ENCODE measurements at places on chromosomes 2 and 18.
A peak's percentile ranks its signal among the peaks of the same experiment; 100 is the strongest.

DNA sequence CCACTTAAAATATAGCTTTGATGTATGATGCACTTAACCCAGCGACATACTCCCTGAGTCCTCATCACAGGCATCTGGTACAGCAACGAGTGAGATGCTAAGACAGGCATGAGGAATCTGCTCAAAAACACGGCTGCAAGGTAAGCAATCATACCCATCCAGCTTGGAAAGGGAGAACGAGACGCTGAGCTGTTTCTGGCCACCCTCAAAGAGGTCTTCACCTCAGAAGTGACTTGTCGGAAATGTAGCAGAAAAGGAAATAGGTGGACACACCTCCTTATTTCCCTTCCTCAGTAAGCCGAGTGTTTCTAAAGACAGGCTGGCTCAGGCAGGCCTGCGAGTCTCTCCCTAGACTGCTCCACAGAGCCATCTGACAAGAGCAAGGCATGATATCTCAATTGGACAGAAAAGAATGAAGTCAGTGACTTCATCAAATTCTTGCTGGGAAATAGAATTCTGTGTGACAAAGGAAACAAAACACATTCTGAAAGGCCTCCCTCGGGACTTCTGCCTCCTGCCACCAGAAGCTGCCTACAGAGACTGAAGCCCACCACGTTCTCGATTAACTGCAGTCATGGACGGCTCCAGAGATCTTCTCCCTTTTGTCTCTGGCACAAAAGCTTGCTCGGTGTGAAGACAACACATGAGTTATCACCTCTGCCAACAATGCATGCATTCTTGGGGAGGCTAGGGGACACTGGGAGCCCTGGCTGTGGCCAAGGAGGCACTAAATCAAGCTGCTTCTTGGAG is 84.3 kb downstream of the UXS1 start:
- no peak for DNase-seq

- no peak for DNase-seq
Observed at GRCh38 chr18:45156946-45157345, 458.3 kb upstream of the SLC14A2 start.

- DNase-seq, result no peak
Observed at GRCh38 chr2:83054751-83055150, 1404.3 kb downstream of the SUCLG1 start.

- DNase-seq, result no peak
Observed at GRCh38 chr2:159071190-159071915, 102.9 kb downstream of the TANC1 start.

- peak; percentile 98 for DNase-seq
Observed at GRCh38 chr2:85354286-85355072, at the start of the genes ELMOD3 and RETSAT. TSS of gene ELMOD3 (plus strand) at chr2:85354769. CDS start at chr2:85357199, 2,430 bp downstream. TSS of gene RETSAT (minus strand) at chr2:85354528. CDS start at chr2:85354507, 21 bp downstream.

- no peak for DNase-seq
Observed at GRCh38 chr2:204487447-204488229, 57.6 kb upstream of the PARD3B start.

DNA sequence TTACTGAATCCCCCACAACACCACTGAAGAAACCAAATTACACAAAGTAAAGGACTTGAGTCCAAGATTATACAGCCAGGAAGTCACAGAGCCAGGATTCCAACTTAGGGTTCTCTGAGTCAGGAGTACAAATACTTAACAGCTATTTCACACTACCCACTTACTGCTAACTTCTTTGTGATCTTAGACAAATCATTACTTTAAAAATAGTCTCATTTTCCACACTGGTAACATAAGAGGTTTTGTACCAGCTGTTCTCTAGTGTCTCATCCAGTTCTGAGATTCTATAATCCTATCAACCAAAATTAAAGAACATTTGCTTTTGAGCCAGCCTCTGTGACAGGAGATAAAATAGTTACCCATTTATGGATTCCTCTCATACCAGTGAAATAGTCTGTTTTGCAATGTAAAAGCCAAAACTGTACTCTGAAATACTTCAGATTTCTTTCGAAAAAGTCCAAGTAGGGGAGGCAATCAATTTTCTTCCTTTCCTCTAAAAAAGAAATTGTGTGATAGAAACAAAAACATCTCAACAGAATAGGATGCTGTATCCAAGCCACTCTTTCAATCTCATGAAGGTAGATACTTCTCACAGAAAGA is 157.6 kb downstream of the LRATD1 start:
- no peak for DNase-seq

DNA sequence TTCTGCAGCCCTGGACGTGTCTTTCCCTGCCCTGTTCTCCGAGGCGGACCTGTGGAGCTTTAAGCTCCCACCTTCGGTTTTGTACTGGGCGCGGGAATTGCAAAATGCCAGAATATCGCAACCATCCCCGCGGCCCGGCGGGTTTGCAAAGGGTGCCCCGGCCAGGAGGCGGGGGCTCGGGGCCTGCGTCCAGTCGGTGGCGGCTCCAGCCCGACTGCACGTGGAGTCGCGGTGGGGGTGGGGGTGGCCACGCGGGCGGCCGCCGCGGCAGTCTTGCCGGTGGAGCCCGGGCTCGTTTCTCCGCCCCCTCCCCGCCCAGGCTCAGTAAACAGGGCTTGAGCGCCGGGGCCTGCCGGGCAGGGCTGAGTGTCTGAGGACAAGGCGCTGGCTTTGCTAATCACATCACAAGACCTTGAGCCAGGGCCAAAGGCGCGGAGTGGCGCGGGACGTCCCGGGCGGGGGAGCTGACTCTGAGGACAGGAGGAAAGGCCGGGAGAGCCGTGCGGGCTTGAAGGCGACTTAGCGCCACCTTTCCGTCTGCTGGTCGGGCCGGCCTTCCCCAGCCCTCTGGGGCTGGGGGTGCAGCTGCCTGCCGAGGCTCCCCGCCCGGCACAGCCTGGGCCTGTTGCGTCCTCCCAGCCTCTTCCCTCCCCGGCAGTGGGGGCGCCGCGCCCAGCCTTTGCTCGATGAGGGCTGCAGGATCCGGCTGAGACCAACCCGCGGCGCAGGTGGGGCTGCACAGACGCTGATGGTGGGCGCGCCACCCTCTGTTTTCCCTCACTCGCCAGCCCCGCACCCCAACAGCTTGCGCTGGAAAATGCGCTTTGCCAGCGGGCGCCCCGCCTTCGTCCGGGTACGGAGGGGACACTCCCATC is 786 bp upstream of the ZFP36L2 start:
- DNase-seq, result peak; percentile 59

DNA sequence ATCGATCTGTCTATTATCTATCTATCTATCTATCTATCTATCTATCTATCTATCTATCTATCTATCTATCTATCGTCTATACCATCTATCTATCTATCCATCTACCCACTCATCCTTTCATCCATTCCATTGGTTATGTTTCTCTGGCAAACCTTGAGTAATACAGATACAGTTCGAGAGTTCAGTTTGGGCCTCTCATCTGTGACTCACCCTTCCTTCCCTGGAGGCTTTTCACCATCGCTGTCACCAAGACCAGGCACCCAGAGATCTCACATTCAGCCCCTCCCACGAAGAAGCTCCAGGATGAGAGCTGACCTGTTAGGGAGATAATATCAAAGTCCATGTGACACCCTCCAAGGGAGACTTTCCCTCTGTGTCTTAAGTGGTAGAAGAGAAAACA is 164.1 kb upstream of the CELF4 start:
- DNase-seq, result no peak

GRCh38 chr18:25798046-25798445 is 292.4 kb downstream of the SS18 start:
- DNase-seq, result no peak

DNA sequence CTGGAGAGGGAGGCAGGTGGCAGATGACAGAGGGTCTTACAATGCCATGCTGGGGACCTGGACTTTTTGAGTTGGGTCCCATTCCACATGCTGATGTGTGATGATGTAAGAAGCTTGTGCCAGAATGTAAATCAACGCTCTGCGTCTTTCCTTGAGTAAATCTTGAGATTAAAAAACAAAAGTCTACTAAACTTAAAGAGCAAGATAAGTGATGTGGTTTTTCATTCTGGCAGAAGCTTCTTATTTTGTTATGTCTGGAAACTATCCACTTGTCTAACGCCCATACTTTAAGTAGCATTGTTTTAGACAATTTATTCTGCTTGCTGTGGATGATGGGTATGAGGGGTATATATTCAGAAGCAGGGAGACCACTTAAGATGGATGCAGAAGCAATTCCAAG is 94.5 kb downstream of the KCNS3 start:
- no peak for DNase-seq

DNA sequence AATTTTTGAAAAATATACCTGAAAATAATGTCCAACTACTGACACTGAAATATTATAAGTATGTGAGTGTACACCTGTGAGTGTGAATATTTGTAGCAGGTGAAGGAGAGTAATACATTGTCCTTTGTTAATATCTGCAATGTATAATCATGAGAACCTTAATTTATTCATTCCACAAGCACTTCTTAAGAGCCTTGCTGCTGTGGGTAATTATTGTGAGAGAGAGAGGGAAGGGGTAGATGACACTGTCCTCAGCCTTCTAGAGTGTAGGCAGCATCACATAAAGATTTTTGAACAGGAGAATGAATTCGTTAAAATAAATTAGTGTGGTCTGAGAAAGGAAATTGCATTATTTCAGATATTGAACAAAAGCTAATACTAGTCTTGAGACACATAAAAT is 157.2 kb downstream of the MAP2 start:
- DNase-seq, result peak; percentile 43

DNA sequence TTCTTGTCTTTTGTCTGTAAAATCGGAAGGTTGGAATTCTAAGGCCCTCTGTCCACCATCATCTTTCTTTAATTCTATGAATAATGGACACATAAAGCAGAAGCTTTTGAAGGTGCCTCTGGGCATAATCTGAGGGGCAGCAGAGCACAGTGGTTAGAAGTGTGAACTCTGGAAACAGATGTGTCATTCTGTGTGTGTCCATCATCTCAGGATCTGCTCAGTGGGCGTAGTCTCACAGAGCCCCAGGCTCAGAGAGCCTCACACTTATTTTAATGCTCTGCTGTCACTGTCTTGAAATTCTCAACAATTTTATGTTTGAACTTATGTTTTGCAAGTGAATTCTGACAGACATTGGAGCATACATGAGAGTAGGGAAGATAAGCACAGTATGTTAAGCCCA is 31.0 kb upstream of the CCDC93 start:
- DNase-seq, result no peak

DNA sequence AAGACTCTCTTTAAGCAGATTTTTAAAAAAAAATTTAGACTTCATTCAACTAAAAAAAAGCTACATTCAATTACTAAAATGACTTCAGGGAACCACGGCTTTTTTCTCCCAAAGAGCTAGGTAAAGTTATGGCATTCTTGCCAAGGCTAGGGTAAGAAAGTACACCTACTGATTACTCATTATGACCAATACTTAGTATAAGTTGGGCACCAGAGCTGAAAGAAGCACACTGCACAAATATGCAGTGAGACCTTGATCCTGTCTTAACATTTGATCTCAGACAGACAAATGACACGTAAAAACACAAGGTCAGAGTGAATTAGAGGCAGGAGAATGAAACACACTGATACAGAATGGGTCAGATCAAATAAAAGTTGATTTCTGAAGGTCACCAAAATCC is 88.7 kb downstream of the THADA start:
- no peak for DNase-seq

DNA sequence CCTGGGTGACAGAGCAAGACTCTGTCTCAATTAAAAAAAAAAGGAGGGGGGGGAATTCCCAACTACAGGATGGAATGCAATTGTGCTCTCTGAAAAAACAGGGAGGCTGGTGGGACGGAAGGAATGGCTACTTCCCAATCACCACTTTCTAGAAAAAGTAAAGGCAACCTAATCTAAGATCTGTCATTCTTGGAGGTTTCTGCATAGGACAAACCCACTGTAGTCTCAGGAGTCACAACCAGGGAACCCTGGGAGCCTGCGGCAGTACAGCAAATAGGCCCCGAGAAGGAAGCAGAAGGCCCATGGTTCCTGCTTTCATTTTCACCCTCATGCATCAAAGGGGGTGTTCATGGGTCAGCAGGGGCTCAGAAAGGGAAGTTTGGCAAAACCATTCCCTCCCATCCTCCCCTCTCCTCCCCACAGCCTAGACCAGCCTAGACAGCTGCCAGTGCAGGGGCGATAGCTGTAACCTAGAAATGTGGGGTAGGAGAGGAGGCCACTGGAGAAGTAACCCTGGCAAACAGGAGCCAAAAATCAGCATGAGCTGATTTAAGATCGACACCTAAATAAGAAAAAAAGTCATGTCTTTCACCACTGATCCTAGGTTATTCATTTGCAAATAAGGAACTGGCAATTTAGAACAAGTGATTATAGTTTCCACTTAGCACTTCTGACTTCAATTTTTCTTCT is 48.0 kb downstream of the TRABD2A start:
- DNase-seq, result no peak

DNA sequence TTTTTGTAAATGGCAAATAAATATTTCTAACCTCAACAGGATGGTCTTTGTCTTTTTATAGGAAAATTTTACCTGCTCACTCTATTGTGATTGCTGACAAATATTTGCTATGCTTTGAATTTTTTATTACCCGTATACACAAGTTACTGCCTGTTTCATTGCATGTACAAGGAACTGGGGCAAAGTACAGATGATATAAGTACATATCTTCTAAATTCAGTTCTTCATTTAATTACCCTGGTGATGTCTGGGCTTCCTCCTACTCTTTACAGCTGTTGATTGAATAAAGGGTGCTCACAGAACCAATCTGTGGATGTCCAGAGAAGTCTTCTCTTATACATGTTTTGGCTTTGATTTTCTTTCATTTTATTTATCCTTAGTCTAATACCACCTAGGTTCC is 26.5 kb downstream of the KCNE4 start:
- no peak for DNase-seq

DNA sequence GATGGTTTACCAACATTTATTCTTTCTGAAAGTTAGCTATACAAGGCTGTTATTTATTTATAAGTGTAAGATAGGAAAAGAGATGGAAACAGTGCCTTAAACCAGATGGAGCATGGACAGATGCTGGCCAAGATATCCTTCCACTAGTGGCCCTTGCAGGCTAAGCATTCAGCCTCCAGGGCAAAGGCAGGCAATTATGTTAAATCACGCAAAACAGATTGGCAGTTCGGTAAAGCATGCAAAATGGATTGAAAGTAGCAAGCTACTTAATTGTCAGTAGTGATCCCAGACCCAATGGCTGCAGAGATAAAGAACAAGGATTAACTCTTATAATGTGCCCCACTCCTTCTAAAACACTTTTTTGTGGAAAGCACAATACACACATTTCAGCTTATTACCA is 105.4 kb upstream of the MAP4K3 start:
- no peak for DNase-seq

- no peak for DNase-seq
Observed at GRCh38 chr18:12703096-12703567, 290 bp downstream of the PSMG2 start.

GRCh38 chr2:178072000-178072382 is 586 bp downstream of the PDE11A start:
- DNase-seq, result no peak

- DNase-seq, result no peak
Observed at GRCh38 chr2:104885119-104885782, 31.3 kb downstream of the POU3F3 start.

DNA sequence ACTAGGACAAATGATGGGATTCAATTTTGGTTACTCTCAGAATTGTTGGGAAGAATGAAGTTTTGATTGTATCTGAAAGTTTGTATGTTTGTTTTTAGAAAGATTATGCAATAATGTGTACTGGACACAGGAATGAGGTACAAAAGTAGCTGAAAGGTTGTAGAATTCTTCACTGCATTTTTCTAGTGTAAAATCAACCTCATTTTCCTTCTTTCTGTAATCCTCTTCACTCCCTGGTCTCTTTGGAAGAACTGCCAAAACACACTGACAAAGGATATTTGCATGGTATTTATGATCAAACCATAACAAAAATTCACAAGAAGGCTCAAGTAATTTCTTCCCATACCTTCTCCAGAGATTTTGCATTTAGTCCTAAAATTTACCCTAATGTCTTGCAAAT is 110.7 kb downstream of the ZEB2 start:
- no peak for DNase-seq

- no peak for DNase-seq
Observed at GRCh38 chr2:139156730-139157129, 376.5 kb upstream of the NXPH2 start.

GRCh38 chr2:240538031-240538780 is 19.6 kb downstream of the ANKMY1 start:
- DNase-seq, result no peak
